Hepatic stellate cell (primary cell): ENCODE measurements at places on chromosomes 16 and 17.
A peak's percentile ranks its signal among the peaks of the same experiment; 100 is the strongest.

GRCh38 chr17:55432358-55433028 lies 10.9 kb upstream of the MMD start:
- no peak for DNase-seq

DNA sequence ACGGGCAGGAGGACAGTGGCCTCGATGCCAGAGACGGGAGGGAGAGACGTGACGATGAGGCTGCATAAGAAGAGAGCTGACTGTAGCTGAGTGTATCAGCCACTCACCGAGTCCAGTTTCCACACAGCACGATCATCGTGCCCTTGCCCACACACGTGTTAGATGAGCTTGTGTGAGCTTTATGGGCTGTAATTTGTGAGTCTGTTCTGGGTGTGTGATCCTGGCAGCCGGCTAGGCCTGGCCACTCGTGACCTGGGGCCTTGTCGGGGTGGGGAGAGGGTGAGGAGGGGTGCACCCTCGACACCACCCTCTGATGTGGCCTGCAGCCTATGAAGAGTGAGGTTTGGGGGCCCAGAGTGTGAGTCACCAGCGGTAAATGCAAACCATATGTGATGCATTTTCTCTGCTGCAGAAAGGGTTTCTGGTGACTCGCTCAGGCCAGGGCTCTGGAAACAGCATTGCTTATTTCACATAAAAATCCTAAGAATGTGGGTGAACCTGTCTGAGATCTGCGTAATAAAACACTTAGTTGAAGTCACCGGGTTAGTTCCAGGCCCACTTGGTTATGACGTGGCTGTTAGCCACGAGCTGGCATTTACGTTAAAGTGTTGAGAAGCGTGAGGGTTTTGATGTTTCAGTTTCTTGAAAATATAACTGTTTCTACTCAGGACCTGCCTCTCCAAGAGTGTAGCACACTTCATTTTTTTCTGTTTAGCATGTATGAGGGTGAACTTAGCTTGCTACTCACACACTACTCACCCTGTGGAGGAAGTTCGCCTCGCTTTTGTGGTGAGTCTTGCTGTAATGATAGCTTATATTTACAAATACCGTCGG lies 4.2 kb downstream of the METRNL start:
- peak; percentile 97 for DNase-seq

DNA sequence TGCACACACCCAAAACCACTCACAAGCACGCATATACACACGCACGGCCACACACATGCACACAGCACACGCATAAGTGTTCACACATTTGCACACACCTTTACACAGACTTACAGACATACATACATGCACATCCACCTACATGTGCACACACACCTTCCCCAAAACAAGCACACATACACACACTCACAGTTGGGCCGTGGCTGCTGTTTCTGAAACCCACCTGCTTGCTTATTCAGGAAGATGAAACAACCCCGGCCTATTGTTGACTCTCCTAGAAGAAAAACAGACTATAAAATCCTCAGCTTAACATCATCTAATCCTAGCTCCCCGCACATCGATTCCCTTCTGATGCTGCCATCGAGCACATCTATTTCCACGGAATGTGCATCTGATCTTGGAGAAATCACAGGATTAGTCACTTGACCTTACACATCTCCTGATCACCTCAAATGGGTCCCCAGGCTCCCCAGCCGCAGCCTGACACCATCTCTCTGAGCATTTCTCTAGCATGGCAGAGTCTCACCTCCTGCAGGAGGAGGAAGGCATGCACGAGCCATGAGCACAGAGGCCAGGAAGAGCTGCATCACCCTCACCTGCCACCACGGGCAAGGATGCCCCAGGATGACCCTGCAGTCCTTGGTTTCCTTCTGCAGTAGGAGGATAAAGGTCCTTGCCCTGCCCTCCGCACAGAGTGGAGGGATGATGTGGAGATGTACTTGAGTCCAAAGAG lies 105.8 kb upstream of the CDH5 start:
- no peak for DNase-seq

GRCh38 chr16:66524601-66525164 lies 25.2 kb downstream of the TK2 start:
- DNase-seq, result no peak

DNA sequence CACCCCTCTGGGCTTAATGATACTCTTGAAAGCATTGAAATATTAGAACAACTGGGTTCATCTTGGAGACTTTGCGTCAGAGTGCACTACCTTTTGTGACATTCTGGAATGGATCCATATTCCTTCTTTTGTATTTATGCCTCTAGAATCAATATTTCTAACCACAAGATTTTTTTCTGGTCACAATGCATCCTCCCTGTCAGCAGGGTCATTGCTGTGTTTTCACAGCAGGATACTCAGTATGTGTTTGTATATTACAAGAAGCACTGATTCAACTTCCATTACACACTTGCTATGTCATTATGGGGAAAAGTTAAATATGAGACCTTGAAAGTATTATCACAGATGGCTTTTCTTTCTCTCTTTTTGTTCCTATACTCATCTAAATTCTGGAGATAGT lies 370.0 kb downstream of the HS3ST3B1 start:
- no peak for DNase-seq

DNA sequence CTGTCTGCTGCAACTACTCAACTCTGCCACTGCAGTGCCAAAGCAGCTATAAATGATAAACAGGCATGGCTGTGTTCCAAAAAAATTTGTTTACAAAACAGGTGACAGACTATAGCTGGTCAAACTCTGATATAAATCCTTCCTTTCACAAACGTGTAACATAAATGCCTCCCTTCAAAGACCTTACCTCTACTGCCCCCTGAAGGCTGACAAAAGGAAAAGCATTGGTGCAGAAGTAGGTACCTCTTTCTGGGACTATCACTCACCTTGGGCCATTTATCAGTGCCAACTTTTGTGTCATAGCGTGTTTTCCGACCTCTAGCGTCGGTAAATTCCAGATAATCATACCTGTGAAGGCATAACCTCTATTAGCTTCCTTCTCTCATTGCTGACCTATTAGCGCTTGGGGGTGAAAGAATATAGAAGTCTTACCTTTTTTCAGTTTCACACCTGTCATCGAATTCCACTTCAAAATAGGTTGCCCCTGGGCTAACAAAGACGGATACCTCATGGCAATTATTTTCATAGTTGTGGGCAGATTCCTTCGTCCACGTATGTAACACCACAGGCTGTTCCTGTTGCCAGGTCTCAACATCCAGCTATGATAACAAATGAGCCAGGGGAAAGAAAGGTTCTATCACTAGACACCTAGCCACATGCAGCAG lies 67.9 kb downstream of the ZZEF1 start:
- peak; percentile 39 for DNase-seq

- DNase-seq, result no peak
These were observed 439.4 kb downstream of the KCNJ18 start for GRCh38 chr17:22131740-22132139.

DNA sequence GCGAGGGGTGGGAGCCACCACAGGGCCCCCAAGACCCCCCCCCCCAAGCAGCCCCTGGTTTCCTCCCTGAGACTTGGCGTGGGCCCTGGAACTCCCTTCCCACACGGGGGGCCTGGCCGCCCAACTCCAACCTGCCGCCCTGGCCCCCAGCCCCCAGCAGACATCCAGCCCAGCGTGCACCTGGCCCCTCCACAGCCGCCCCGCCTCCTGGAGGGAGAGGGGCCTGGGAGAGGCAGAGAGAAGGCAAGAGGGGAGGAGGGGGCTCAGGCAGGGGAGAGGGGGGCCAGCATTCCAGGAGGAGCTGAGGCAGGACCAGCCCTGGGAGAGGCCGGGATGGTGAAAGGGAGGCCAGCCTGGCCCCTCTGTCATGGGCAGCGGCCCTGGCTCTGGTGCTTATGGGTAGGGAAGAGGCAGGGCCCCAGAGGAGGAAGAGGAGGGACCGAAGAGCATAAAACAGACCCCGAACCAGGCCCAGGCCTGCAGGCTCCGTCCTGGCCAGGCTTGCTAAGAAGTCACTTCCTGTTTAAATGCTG lies 16.7 kb downstream of the IL34 start:
- no peak for DNase-seq

GRCh38 chr17:57915985-57916757 lies 39.0 kb downstream of the CUEDC1 start:
- DNase-seq, result no peak

DNA sequence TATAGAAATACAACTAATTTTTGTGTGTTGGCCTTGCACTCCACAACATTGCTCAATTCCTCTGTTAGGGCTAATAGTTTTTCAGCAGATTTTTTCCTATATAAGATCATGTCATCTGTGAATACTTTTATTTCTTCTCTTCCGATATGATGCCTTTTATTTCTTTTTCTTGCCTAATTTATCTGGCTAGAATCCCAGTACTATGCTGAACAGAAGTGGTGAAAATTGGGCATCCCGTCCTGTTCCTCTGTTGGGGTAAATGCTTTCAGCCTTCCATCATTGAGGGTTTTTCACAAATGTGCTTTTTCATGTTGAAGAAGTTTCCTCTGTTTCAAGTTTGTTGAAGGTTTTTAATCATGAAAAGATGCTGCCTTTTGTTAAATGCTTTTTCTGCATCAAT lies 22.7 kb upstream of the TNFRSF13B start:
- DNase-seq, result no peak

GRCh38 chr16:4870138-4870671 lies 22.9 kb downstream of the UBN1 start:
- no peak for DNase-seq

- no peak for DNase-seq
These were observed 8.0 kb upstream of the KCNG4 start for GRCh38 chr16:84247844-84248243.

DNA sequence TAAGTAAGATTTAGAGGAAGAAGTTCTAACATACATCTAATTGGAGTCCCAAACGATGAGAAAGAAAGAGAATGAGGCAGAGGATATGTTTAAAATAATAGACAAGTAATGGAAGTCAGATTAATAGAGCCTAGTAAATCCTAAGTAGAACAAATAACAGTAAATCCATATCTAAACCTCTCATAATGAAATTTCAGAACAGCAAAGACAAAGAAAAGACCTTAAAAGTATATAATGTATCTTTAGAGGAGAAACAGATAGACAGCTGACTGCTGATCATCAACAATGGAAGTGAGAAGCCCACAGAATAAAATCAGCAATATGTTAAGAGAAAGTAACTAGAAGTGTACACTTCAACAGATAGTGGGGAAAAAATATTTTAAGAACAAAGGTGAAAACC lies 536.2 kb upstream of the ZFHX3 start:
- no peak for DNase-seq

DNA sequence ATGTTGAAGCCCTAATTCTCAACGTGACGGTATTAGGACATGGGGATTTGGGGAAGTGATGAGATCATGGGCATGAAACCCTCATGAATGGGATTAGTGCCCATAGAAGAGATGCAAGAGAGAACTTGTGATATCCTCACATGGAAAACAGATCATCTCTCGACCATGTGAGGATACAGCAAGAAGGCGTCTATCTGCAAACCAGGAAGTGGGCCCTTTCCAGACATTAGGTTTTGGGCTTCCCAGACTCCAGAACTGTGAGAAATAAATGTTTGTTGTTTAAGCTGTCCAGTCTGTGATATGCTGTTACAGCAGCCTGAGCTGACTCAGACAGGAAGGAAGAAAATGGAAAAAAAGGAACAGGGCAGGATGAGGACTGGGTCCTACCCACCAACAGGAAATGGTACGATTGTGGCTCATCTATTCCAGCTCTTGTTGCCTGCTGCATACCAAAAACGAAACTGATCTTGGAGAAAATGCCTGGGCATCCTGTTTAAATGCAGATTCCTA lies 21.9 kb upstream of the SSTR2 start:
- no peak for DNase-seq
